ENCODE measurements at places on chromosomes 3 and 15.

DNA sequence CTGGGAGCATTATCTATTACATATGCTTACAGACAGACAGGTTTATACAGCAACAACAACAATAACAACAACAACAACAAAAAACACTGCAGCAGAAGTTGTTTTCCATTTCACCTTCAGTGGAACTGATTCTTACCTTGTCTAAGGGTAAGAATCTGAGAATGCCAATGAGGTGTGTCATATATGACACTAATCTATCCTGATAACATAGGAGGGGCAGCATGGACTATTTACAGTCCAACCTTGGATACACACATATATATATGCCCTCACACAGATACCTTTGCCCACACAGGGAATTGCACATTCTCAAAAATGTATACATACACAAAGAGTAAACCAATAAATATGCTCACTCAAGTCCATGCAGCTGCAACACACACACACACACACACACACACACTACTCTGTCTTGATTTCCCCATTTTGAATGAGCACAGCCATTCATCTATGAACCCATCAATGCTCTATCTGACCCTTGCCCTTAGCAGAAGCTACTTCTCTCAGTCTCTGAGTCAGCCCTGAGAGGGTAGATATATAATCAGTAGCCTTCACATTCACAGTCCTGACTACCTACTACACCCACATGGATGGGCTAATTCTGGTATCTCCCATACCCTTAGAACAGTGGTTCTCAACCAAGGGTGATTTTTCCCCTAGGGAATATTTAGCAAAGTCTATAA is 9.7 kb upstream of the TRANK1 start:
- no peak for DNase-seq

- no peak for DNase-seq
Measured at GRCh38 chr3:189001559-189001958, 170.2 kb upstream of the TPRG1 start.

DNA sequence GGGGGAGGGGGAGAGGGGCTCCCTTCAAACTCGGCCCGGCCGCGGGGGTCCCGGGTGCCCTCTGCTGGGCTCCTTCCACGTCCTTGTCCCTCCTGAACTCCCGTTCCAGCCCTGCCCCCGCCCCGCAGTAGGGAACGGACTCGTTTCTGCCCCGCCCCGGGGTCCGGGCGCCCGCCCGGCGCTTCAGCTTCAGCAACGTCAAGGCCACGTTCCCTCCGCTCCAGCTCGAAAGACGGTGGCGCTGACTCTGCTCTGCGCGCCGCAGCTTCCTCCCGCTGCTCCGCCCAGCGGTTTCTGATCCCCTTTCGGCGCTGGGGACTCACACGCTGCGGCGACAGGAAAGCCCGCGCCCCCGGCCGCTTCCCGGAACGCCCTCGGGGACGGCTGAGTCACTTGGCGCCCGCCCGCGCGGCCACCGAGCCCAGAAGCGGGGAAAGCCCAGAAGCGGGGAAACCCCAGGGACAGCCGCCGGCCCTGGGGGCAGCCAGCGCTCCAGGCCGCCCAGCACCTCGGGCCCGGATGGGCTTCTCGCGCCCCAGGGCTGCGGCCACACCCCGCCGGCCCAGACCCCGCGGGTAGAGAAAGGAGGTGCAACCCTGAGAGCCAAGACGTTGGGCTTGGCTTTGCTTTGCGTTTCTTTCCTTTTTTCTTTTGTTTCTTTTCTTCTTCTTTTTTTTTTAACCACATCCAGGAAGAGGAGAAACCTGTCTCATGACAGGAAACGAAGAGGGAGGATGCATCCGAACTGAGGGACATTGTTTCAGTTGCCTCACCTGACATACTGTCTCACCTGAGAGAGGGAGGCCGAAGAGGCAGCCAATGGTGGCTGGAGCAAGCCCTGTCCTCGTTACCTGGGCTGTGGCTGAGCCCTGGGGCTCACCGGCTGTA is 28.9 kb downstream of the ARHGAP31 start:
- peak; percentile 90 for DNase-seq

- no peak for DNase-seq
Measured at GRCh38 chr3:122430371-122430770, 14.5 kb upstream of the WDR5B start.

DNA sequence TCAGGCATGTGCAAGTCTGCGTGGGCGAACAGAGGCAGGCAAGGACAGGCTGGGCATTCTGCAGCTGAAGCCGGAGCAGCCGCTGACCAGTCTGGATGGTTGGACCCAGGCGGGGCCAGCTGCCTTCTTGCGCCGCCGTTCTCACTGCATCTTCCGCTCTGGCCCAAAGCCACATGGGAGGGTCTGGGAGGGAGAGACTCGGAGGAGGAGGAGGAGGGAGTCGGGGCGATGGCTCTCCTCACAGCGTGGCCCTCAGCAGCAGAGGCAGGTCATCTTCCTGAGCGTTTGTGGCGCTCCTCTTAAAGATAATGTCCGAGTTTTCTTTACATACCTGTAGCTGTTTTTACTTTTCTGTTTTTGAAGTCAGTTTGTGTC is 5.9 kb downstream of the CLK3 start:
- no peak for DNase-seq

GRCh38 chr3:53858096-53858741 is 11.9 kb downstream of the IL17RB start:
- DNase-seq: no peak

- no peak for DNase-seq
Measured at GRCh38 chr3:168061332-168061996, 34.3 kb downstream of the GOLIM4 start.

DNA sequence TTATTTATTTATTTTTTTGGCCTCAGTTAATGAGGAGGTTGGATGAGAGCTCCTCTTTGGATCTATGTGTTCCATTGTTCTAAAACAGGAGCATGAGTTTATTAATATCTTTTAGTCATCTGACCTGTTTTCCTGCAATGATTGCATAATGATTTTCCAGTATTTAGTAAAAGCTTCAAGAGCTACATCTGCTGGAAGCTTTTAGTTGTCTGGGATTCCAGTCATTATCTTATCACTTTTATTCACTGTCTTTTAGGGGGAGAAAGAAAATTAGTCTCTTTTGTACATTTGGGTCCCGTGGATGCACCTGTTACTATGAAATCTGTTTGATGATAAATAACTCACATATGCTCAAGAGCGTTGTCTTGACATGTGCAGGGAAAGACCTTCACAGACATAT is 1270.0 kb downstream of the ROBO1 start:
- no peak for DNase-seq

- DNase-seq: no peak
Measured at GRCh38 chr3:12357456-12357855, 68.6 kb downstream of the PPARG start.

GRCh38 chr3:29314727-29315088 is 33.8 kb downstream of the RBMS3 start:
- no peak for DNase-seq

DNA sequence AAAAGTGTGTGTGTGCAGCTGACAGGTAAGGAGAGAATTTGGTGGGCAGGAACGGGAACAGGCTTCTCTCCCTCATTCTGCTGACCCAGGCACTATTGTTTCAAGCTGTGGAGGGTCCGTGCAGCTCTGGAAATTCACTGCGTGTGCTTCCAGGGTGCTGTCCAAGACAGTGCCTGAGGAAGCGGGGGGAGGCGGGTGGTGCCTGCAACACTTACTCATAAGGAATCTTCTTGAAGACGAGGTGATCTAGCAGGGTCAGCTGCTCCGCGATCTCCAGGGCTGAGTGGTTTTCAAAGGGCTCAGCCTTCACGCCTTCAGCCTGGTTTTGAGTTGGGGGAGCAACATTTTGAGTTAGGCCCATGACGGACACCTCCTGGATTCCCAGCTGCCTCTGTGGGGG is 46.6 kb upstream of the CTSH start:
- DNase-seq: no peak

- no peak for DNase-seq
Measured at GRCh38 chr15:61649046-61649445, 411.2 kb downstream of the VPS13C start.

GRCh38 chr3:54311211-54311747 is 188.9 kb downstream of the CACNA2D3 start:
- no peak for DNase-seq

GRCh38 chr3:185559706-185560090 is 7.3 kb upstream of the LIPH start:
- no peak for DNase-seq

- DNase-seq: peak; percentile 59
Measured at GRCh38 chr3:129651435-129652202, 45.1 kb upstream of the PLXND1 start.

DNA sequence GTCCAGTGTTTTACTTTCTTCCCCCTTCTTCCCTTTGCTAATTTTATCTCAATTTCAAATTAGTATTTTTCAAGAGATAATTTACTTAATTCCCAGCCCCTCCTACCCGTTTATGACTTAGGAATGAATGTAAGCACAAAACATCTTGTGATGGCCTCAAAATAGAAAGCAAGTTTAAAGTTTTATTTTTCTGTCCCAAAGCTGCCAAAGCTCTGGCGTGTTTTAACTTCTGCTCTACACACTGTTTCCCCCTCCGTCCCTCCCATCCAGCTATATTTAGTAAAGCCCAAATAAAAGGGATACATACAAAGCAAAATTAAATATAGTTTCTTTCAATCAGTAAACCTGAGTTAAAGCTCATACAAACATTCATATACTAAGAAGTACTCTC is 59.9 kb downstream of the IGF2BP2 start:
- no peak for DNase-seq

- no peak for DNase-seq
Measured at GRCh38 chr3:102979682-102980354, 545.0 kb downstream of the ZPLD1 start.

DNA sequence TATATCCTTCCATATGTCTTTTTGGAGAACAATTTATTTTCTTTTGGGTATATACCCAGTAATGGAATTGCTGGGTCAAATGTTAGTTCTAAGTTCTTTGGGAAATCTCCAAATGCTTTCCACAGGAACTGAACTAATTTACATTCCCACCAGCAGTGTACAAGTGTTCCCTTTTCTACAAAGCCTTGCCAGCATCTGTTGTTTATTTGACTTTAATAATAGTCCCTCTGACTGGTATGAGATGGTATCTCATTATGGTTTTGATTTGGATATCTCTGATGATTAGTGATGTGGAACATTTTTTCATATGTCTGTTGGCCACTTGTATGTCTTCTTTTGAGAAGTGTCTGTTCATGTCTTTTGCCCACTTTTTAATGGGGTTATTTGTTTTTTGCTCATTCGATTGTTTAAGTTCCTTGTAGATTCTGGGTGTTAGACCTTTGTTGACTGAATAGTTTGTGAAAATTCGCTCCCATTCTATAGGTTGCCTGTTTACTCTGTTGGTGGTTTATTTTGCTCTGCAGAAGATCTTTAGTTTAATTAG is 48.4 kb downstream of the TMEM45A start:
- DNase-seq: no peak

GRCh38 chr3:191563722-191564121 is 102.8 kb downstream of the PYDC2 start:
- DNase-seq: no peak

DNA sequence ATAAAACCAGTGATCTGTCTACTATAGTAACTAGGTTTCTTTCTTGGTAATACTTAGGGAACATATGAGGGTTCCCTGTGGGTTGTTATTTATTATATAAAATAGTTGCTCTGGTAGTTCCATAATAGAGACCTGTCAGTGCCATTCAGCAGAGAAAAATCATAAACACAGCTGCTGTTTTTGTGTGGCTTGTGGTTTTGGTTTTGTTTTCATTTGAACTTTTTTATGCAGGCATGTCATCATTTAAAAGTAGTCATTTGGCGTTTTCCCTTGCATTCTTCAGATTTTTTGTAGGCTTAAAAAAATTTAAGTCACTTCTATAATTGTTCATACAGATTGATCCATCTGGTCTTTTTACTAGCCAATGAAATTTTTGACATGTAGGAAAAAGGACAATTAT is 47.9 kb downstream of the PIK3CA start:
- no peak for DNase-seq

DNA sequence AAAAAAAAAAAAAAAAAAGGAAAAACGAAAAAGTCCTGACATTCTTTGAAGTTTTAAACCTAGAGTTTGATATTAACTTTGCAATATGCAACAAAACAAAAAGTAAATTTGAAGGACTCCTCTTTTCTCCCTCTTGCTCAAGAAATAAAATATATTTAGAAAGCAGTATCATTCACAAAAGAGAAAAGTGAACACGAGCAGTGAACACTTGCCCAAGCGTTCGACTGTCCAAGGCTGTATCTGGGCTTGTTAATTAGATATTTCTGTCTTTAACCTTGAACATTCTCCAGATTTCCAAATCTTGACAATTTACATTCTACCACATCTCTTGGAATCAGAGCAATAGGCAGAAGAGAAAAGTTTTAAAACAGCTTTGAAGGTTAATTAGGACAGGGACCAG is 357.7 kb downstream of the TIGIT start:
- DNase-seq: no peak

GRCh38 chr15:90681480-90681879 is 35.7 kb upstream of the BLM start:
- no peak for DNase-seq

GRCh38 chr15:68554721-68555678 is 23.8 kb upstream of the CORO2B start:
- no peak for DNase-seq

GRCh38 chr3:122890077-122890719 is 95.3 kb downstream of the SLC49A4 start:
- peak; percentile 90 for DNase-seq

DNA sequence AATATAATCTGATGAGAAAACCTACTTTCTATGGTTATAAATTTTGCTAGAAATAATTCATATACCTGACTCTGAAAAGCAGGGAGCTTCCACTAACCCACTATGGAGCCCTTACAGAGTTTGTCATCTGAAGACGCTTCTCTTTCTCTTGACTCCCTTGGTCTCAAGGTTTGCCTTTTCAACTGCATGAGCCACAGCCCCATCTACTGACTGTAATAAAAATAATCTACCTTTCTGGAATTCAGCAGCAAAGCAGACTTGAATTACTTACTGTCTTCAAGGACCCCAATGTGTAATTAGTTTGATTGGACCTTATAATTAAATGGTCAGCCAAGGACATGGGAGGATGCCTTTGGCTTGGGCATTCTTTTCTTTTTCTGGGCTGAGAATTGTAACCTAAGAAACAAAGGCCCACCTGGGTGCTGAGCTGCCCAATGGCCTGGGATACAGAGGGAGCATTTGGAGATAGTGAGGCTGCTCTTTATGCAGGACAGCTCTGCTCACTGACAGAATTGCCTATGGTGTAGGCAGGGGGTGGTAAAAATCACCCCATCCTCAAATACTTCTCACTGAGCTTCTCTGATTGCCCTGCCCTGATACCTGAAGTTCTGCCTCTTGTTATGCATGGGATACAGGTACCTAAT is 178.6 kb upstream of the TRIM42 start:
- peak; percentile 62 for DNase-seq

GRCh38 chr15:49115062-49115461 is 40.3 kb downstream of the COPS2 start:
- DNase-seq: no peak

GRCh38 chr3:61796088-61796680 is 234.8 kb downstream of the PTPRG start:
- no peak for DNase-seq

- DNase-seq: no peak
Measured at GRCh38 chr3:153469162-153469561, 307.1 kb downstream of the RAP2B start.

DNA sequence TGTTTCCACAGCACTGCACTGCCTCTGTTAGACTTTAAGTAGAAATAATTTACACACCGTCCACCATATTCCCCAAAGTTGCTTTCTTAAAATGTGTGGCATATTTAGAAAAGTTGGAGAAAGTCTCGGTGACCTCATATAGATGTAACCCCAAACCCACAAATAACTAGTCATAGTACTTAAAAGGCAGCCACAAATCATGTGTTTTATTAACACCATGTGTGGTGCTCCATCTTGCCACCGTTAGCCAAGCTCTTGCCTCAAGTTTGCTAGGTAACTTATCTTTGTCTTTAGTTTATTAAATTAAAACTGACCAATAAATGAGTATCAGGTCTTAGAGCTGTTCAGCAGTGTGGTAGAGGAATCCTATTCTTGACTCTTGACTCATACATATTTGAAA is 257.9 kb downstream of the UBE2E2 start:
- no peak for DNase-seq

Data from GM23338 (cell line).